ENCODE measurements at places on chromosomes 2 and 18.

DNA sequence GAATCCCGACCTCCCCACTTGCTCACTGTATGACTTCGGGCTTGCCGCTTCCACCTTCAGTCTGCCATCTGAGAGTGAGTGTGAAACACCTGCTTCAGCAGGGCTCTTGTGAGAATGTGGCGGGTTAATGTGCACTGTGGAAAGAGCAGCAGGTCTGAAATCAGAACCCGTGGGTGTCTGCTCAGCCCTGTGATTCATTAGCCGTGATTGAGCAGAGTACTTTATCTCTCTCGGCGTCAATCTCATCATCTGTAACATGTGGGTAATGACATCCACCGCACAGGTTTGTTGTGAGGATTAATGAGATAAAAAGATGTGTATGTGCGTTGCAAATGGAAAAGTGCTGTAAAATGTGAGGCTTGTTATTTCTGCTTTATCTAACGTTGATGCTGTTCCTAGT lies 128.6 kb downstream of the LRATD1 start:
- no peak for DNase-seq

- no peak for DNase-seq
Measured at GRCh38 chr2:16628314-16628713, 37.3 kb downstream of the CYRIA start.

DNA sequence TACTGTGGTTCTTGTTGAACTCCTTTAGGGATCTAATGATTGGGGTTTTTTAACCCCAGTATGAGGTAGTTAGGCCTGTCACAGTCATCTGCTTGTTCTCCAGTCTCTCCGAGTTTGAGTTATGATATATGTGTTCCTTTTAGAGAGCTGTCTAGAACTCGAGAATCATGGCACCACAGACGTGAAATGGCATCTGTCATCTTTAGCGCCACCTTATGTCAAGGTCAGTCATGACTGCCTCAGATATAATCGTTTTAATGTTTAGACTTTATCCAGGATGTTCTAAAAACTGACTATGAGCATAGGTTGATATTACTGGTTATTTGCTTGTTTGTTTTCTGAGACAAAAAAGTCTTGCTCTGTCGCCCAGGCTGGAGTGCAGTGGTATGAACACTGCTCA lies 112.2 kb downstream of the CEP192 start:
- DNase-seq, result no peak

- DNase-seq, result no peak
Measured at GRCh38 chr2:190431907-190432306, 23.8 kb downstream of the MFSD6 start.

DNA sequence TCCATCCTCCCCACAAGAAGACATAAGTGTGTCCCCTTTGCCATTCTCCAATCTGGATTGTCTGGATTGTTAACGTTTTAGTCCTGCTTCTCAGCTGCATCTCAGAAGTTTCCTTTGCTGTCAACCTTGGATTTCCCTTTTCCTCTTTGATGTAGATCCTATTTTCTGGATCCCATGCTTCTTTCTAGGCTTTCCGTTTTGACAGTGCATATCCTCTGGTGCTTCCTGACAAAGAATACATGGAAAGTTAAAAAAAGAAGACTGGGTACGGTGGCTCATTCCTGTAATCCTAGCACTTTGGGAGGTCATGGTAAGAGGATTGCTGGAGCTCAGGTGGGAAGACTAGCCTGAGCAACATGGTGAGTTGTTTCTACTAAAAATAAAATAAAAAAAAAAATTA lies 26.8 kb downstream of the ABI2 start:
- no peak for DNase-seq

DNA sequence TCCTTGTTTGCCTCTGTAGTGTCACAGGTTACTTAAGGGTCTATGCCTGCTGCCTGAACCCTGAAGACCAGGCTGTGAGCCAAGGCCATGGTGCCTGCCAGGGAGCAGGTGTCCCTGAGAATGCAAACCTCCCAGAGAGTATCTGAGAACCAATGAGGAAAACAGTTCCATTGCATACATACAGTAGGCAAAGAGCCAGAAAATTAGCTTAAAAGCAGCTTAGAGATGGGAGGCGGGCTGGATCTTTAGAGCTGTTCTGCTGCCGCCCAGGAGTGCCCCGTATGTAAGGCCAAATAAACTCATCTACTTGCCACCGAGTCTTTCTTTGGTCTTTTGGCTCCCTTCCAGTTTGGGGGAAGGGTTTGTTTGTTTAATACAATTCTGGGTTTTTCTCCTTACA lies 327.9 kb downstream of the CLIP4 start:
- no peak for DNase-seq

DNA sequence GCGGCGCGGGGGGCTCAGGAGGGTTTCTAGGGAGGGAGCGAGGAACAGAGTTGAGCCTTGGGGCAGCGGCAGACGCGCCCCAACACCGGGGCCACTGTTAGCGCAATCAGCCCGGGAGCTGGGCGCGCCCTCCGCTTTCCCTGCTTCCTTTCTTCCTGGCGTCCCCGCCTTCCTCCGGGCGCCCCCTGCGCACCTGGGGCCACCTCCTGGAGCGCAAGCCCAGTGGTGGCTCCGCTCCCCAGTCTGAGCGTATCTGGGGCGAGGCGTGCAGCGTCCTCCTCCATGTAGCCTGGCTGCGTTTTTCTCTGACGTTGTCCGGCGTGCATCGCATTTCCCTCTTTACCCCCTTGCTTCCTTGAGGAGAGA lies 5.2 kb downstream of the PROC start:
- no peak for DNase-seq

- DNase-seq, result no peak
Measured at GRCh38 chr18:44709307-44710126, 28.8 kb downstream of the SETBP1 start.

GRCh38 chr2:191153716-191154115 lies 2.9 kb upstream of the STAT4 start:
- no peak for DNase-seq

- DNase-seq, result no peak
Measured at GRCh38 chr18:40877096-40877495, 1077.9 kb upstream of the PIK3C3 start.

DNA sequence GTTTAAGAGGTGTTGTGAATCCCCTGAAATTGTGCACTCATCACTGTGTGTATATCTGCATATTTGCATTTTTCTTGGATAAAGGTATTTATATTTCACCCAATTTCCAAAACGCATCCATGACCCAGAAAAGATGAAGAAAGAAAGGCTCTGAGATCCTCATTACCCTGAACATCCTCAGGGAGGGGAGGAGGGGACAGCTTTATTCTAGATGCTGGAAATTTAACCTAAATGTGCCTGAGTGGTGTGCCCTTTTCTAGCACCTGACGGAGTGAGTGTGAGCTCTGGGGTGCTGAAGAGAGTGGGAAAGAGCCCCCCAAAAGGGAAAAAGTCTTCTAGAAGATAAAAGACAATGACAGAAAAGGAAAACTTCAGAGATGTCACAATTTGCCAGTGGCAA lies 20.8 kb downstream of the CNTNAP5 start:
- DNase-seq, result no peak

GRCh38 chr18:13300029-13300428 lies 81.5 kb downstream of the LDLRAD4 start:
- DNase-seq, result no peak

DNA sequence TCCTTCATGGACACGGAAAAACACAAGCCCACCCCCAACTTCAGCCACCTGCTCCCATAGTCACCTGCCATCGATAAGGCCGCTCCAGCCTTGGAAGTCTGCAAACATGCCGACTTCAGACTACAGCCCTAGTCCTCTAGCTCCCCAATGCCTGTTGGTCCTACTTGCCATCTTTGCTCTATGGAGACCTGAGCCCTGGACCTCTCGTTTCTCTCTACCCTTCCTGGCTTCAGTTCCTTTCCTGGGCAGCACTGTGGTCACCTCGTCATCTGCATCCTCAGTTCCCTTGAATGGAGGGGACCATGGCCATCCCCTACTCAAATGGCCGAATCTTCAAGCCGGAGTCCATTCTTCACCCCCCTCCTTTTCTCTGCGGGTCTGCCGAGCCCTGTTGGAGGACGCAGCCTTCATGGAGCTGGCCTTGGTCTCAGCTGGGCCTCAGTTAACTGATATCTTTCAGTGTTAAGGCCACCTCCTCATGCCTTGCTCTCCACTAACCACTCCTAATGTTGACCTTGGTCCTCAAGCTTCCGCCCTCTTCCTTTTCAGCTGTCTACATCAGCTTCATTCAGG lies 47.7 kb upstream of the GBX2 start:
- no peak for DNase-seq

GRCh38 chr2:201107624-201108023 lies 8.3 kb upstream of the CFLAR start:
- no peak for DNase-seq

DNA sequence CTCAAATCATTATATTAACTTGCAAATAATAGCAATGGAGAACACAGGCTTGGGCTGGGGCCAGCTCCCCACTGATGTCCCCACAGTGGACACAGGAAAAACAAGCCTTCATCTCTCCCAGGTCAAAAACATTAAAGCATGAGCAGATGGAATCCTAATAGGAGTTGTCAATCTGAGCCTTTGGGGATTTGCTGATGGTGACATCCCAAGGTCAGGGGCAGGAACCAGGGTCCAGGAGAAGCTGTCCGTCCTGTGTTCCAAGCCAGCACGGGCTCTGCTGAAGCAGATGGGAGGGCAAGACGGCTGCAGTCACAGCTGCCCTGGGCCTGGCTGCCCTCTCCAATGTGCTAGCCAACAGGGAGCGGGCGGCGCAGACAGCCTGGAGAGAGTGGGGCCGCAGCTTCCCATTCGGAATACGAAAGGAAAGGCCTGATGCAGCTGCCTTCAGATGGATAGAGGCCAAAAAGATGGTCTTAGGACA lies 135.5 kb downstream of the NDUFA10 start:
- no peak for DNase-seq

- no peak for DNase-seq
Measured at GRCh38 chr2:10097352-10098148, 17.3 kb upstream of the CYS1 start.

All from stimulated activated CD4-positive, alpha-beta T cell treated with anti-CD3 and anti-CD28 coated beads, Interleukin-1b, Interleukin-23, amount 100 ng/mL, for 1 hour (primary cell).